ENCODE measurements at places on chromosomes 2 and 18.

- DNase-seq = no peak
- no peak overlapping the region for H3K27ac ChIP-seq
- H3K36me3 ChIP-seq = no peaks in the 10 kb centered on the region
- H3K4me3 ChIP-seq = no peak overlapping the region
- no peaks in the 10 kb centered on the region for H3K27me3 ChIP-seq
Measured at GRCh38 chr2:128543036-128543435, 224.4 kb upstream of the HS6ST1 start.

- H3K4me1 ChIP-seq = peaks cover 41% of the 10 kb centered on the region
- H3K27ac ChIP-seq = no peak overlapping the region
- no peaks in the 10 kb centered on the region for H3K36me3 ChIP-seq
- DNase-seq = no peak
- H3K4me3 ChIP-seq = no peak overlapping the region
Measured at GRCh38 chr2:160479269-160479668, 14.3 kb downstream of the RBMS1 start.

DNA sequence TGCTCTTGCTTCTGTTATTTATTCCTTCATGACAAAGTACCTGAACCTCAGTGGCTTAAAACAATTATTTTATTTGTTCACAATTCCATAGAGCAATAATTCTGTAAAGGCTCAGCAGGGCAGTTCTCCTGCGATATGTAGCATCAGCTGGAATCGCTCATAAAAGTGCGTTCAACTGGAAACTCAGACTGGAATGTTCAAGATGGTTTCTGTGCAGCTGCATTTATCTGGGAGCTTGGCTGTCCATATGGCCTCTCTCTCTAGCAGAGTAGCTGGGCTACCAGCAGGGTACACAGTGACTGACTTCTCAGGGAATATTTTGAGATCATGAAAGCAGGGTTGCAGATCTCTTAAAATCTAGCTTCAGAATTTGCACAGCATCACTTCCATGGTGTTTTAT lies 13.5 kb downstream of the CCDC121 start:
- no peak for DNase-seq
- H3K27me3 ChIP-seq = no peaks in the 10 kb centered on the region
- no peak overlapping the region for H3K4me3 ChIP-seq
- peaks cover 92% of the 10 kb centered on the region for H3K36me3 ChIP-seq
- no peaks in the 10 kb centered on the region for H3K4me1 ChIP-seq
- no peak overlapping the region for H3K27ac ChIP-seq

DNA sequence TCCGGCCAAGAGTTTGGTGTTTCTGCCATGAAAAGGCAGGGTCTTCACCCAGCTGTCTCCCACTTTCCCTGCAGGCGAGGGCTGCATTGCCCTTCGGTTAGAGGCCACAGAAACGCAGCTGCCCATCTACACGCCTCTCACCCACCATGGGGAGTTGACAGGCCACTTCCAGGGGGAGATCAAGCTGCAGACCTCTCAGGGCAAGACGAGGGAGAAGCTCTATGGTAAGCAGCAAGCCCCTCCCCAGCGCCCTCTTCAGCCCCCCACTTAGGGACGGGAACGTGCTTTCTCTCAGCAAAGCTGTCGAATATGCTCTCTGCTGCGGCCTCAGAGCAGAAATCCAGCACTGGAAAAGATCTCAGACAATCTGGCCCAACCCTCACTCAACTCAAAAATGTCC lies 57.7 kb upstream of the ATG16L1 start:
- H3K4me1 ChIP-seq = no peaks in the 10 kb centered on the region
- H3K27me3 ChIP-seq = no peaks in the 10 kb centered on the region
- DNase-seq = no peak
- H3K4me3 ChIP-seq = no peak overlapping the region
- H3K36me3 ChIP-seq = no peaks in the 10 kb centered on the region
